ENCODE measurements at places on chromosomes 12 and 14.

DNA sequence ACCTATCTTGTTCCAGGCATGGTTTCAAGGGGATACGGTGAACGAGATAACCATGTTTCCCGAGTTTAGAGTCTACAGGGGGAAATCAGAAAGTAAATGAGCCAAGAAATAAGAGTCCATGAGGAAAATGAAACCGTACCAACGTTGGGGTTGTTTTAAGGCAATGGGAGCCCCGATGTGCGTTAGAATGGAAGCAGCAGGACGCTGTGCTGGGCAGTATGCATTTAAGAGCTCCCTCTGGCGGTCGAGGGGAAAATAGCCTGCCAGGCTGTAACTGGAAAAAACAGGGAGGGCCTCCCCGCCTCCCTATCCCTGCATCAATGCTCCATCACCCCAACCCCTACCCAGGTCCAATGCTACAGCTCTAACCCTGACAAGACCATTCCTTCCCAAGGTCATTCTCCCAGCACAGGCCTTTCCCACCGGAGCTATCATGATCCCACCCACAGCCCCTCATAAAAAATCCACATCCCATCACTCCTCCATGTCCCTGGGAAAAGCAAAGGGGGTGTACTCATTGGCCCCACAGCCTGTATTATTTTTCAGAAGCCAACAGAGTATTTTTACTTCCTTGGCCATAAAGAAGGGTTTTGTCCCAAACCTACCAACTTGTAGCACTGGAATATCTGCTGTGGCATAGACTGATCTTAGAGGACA lies 226.3 kb upstream of the NOS1 start:
- DNase-seq: no peak

- DNase-seq: no peak
Measured at GRCh38 chr12:65372574-65372973, 94.1 kb downstream of the MSRB3 start.

- no peak for DNase-seq
Measured at GRCh38 chr12:10363914-10364814, 25.7 kb downstream of the KLRK1 start.

DNA sequence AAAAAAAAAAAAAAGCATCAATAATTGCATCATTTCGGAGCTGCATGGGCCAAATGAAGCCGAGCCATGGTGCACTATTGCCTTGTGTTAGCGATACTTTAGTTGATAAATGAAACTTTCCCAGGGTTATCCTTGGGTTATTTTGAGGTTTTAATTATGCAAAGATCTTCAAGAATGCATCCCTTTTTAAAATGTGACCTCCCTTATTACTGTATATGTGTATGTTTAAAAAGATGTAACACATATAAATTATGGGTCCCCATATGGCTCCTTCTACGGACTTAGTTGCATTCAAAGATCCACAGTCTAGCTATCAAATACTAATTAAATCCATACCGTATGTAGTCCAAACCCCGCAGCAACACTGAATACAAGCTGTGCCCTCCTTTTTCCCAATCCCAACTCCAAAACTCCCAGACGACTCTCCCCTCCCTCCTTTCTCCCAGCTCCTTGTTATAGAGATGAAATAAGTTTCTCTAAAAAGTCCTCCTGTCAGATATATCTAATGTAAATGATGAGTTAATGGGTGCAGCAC lies 129.3 kb upstream of the MAP1LC3B2 start:
- no peak for DNase-seq

DNA sequence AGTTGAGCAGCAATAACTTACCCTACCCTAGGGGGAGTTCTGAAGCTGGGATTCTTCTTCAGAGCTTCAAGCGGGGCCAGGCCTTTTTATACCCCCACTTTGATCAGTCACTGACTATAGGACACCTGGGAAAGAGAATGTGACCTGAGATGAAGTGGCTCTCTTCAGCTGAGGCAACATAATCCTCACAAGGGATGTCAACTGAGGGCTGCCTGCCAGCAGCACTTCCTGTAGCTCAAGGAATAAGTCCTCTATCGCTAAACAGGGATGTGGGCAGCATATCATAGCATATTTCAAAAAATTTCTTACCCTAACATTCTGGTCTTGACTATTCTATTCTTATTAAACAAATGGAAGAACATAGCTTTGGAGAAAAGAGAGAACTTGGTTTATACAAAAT lies 17.4 kb downstream of the LGALS3 start:
- DNase-seq: no peak

DNA sequence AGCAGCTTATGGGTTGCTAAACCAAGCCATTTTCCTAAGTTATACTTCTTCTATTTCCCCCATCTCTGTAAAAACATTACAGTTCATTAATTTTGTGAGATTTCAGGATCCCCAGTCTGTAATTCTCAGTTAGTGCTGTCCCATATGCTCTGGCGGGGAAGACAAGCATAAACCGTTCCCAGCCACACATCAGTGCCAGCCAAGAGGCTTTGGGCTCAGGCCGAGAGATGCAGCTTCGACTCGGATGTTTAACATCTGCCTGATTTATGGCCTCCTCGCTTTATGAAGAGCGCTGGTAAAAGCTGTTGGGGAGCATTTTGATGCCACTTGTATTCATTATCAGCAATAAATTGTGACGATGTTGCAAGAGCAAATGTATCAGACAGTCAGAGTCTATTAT lies 349.1 kb upstream of the CCDC196 start:
- no peak for DNase-seq

GRCh38 chr14:27410981-27411380 lies 813.1 kb upstream of the NOVA1 start:
- DNase-seq: no peak

DNA sequence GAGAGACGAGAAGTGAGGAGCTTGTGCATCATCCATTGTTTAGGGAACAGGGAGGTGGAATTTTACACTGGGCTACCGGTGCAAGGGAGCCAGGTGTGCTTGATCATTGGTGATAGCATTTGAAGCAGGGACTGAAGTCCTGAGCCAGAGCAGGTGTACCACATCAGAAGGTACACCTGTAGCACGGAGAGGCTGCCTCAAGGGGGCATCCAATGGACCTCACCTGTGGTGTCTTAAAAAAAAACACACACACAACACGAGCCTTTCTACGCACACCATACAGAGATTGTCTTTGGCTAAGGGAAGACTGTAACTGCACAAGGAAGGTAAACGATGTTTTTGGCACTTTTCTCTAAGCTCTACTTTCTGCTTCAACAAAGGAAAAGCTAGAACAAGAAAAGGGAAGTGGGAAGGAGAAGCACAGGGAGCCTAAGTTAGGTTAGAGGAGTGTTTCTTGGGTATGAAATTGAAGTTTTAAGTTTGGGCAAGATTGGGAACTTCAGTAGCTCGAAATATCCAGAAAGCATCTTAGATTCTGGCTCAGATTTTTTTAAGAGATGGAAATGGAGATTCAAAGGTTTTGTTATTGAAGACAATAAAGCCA lies 334.3 kb upstream of the FBXO33 start:
- DNase-seq: no peak

All from T-helper 2 cell (primary cell).